H1 (cell line): ENCODE measurements at places on chromosomes 5 and 9. TPM values are rescaled to one million over a fixed set of nuclear protein-coding genes. Genes with fewer than 3 reads are reported as not detected.

Gene CSF1R
- not detected in 2 replicates for total RNA-seq

- H3K4me1 ChIP-seq: peaks cover 4% of the 10 kb centered on the region; the same call in 1 of the 2 replicates
- no peaks in the 10 kb centered on the region for H3K36me3 ChIP-seq
- H3K27ac ChIP-seq: no peak overlapping the region
- no peak overlapping the region for H3K4me3 ChIP-seq
- H3K27me3 ChIP-seq: no peaks in the 10 kb centered on the region
These were observed 21.3 kb upstream of the NCS1 start for GRCh38 chr9:130150779-130151382.

DNA sequence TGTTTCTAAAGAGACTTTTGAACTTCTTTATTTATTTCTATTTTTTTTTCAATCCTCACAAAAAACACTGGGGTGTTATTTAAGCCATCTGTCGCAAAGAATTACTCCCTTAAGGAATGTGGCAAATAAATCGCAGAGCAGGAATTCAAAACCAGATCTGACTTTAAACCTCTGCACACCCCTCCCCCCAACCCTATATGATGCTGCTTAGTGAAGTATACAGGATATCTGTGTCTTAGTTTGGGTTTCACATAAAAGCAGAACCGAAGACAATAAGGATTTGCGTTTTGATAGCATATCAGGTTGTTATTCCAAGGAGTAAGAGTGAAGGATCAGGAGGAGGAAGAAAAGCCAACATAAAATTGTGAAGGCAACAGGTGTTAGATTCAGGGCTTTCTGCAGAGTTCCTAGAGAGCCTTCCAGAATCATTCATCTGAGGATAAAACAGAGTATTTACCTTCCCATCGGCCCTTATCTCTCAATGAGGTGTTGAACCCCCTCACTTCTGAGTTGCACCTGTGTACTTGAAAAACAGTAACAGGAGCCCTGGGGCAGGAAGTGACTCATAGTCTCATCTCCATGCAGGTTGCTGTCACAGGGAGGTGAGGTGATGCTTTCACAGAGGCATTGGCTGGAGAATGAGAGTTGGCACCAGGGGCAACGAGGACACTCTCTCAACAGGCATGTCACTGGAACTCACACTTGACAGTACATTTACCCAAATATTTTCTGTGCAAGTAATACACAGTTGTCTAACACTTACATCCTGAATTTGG lies 33.5 kb upstream of the DMRT3 start:
- peaks cover 1% of the 10 kb centered on the region; the same call in 1 of the 2 replicates for H3K4me1 ChIP-seq
- DNase-seq: no peak
- H3K36me3 ChIP-seq: no peaks in the 10 kb centered on the region

DNA sequence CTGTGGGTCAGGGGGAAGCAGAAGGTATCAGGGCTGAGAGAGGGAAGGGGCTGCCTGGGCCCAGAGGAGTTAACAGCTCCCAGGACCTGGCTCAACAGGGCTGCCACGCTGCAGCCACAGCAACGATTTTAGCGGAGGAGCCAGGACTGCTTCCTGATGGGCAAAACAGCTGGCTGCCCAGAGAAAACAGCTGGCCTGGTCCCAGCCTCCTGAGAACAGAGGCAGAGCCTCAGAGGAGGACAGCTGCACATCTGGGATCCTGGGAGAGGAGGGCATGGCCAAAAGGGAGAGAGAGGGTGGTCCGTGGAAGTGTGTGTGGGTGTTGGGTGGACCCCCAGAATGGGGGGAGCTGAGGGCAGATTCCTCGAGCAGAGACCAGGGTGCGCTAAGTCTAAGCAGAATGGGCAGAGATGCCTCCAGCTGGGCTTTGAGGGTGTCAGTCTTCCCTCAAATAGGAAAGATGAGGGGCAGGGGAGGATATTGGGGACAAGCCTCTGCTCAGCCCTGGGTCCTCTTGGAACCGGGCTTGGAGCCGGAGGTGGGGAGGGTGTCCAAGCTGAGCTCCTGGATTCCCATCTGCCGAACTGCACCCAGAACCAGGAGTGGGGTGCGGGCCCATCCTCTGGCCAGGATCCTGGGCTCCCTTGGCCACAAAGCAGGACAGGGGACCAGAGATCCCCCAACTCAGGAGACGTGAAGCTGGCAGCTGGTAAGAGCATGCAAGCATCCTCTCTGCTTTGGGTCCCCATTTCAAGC lies 9.1 kb upstream of the CERCAM start:
- H3K36me3 ChIP-seq: no peaks in the 10 kb centered on the region
- no peak overlapping the region for H3K4me3 ChIP-seq
- H3K27me3 ChIP-seq: peaks cover 44% of the 10 kb centered on the region
- H3K27ac ChIP-seq: no peak overlapping the region
- H3K4me1 ChIP-seq: peaks cover 13% of the 10 kb centered on the region

DNA sequence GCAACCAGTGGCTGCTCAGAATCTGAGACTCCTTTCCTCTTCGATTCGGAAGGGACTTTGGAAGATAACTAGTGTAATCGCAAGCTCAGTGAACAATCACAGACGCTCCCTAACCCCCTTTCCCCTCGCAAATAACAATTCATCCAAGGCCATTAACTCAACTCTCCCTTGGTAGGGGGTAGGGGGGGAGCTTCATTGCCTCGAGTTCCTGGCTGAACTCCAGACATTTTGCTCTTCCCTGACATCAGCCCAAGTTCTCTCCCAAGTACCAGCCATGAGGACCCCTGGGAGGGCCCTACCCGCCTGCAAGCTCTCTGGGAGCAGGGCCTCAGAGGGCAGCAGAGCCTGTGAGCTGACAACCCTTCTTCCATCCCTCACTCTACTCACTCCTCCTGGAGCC lies 8.4 kb downstream of the FAM163B start:
- H3K4me1 ChIP-seq: no peaks in the 10 kb centered on the region; the same call in 1 of the 2 replicates
- peaks cover 3% of the 10 kb centered on the region; the same call in 1 of the 2 replicates for H3K36me3 ChIP-seq
- H3K4me3 ChIP-seq: no peak overlapping the region
- no peak for DNase-seq

Gene MELK
- 53.1 and 53.6 TPM in 2 replicates for total RNA-seq
